Regular cardiac myocyte (primary cell): ENCODE measurements at places on chromosomes 5 and 9. TPM values are rescaled to one million over a fixed set of nuclear protein-coding genes. Genes with fewer than 3 reads are reported as not detected.

PCDHA1 gene
- 0.28 TPM in 1 of 2 replicates, not detected in the other for total RNA-seq

SLIT3 gene
- 3.1 and 16.9 TPM in 2 replicates for total RNA-seq

ITGA2 gene
- total RNA-seq: 71.9 and 121 TPM in 2 replicates

FOXD4L6 gene
- not detected in 2 replicates for total RNA-seq

SLC6A18 gene
- total RNA-seq: not detected in 2 replicates

MTREX gene
- 151 and 181 TPM in 2 replicates for total RNA-seq

ACTBL2 gene
- total RNA-seq: under 0.01 and 0.19 TPM in 2 replicates

DMRT3 gene
- total RNA-seq: not detected in 2 replicates

CEL gene
- under 0.01 and 0.28 TPM in 2 replicates for total RNA-seq

KYAT1 gene
- total RNA-seq: 5.4 and 8.4 TPM in 2 replicates

ARAP3 gene
- 6.5 and 8.8 TPM in 2 replicates for total RNA-seq
